ENCODE measurements at places on chromosomes 5 and 9. TPM values are rescaled to one million over a fixed set of nuclear protein-coding genes. Genes with fewer than 3 reads are reported as not detected.

Gene FEM1C
- total RNA-seq = 15.4 TPM

Gene TAF11L10
- total RNA-seq = not detected

GRCh38 chr9:100099722-100100042, 639 bp downstream of the INVS start:
- DNase-seq = no peak

Gene TRPM6
- 0.76 TPM for total RNA-seq

Gene PCDHGA7
- 3.8 TPM for total RNA-seq

DNA sequence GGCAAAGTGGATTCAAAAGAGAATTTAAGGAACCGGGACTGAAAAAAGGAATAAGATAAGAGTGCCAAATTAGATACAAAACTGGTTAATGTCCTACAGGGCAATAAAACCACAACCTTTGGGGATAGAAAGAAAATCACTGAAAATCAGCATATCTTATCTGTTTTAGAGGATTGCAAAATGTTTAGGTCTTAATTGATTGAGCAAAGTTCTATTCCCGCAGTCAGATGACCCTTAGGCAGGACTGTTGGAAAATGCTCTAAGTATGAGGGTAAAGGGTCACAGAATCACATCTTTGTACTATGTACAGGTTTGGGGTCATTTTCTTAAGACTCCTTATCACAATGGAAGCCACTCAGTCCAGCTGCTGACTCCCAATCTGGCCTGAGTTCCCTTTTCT, 129.0 kb downstream of the GABBR2 start:
- no peak for DNase-seq

Measured in suprapubic skin (tissue), 4 donors.